ENCODE measurements at places on chromosomes 2 and 18. TPM values are rescaled to one million over a fixed set of nuclear protein-coding genes. Genes with fewer than 3 reads are reported as not detected.

TMEM178A gene
- polyA plus RNA-seq = 7.0 TPM

GALNT14 gene
- 1.6 TPM for polyA plus RNA-seq

DNA sequence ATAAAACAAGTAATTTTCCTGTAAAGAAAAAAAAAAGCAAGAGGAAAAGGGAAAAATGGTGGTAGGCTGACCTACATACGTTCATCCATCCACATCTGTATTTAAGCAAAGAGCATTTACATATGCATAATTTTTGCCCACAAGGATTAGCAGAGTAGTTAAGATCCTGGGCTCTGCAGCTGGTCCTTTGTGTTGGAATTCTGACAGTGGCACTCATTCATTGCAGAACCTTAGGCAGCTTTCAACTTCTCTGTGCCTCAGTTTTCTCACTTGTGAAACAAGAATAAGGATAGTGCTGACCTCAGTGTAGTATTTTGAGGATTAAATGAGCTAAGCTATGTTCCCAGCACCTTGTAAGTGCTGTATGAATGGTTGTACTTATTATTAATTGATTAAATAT, 211.3 kb downstream of the ARL4C start:
- no peak for DNase-seq

GRCh38 chr2:231655894-231656293, 52.4 kb upstream of the PTMA start:
- no peak for DNase-seq

GRCh38 chr18:25510096-25510495, 158.1 kb upstream of the ZNF521 start:
- no peak for DNase-seq

DNA sequence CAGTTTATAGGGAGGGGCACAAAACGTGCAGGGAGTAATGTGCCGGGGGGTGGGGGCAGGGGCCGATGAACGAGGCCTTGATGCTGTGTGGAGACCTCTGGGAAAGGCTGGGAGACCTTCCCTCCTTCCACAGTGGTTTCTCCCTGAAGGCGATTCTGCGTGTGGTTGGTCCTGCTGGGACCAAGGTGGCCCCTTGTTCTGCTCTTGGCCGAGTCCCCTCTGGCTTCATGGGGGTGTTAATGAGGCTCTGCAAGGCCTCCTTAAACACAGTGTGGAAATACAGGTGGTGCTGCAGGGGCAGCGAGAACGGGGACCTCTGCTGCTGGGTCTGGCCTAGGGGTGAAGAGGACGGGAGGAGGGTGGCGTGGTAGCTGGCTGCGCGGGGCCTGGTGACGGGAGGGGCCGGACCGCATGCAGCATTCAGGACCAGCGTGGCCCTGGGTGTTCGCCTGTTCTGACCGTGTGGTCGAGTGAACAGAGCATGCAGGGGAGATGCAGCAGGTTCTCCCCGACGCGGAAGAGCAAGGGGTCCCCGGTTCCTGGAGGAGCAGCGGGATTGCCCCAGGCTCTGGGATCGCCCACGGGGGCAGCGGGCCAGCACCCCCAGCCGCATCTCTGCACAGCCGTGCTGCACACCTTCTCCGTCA, 42.1 kb upstream of the KCNG2 start:
- no peak for DNase-seq

DNA sequence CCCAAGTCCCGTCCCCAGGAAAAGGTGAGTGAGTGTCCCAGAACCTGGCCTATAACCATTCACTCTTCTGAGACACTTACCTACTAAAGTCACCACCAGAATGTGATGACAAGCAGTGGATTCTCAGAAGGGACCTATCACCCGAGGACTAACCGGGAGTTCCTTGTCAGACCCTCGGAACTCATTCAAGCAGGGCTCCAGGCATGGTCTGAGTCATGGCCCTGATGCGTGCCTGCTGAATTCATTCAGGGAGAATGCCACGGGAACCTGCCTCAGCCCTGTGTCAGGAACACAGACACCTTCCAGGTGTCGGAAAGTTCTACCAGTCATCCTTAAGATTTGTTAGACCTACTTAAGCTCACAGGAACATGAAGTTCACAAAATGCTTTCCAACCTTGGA, 29.8 kb downstream of the ALPK2 start:
- no peak for DNase-seq

DNA sequence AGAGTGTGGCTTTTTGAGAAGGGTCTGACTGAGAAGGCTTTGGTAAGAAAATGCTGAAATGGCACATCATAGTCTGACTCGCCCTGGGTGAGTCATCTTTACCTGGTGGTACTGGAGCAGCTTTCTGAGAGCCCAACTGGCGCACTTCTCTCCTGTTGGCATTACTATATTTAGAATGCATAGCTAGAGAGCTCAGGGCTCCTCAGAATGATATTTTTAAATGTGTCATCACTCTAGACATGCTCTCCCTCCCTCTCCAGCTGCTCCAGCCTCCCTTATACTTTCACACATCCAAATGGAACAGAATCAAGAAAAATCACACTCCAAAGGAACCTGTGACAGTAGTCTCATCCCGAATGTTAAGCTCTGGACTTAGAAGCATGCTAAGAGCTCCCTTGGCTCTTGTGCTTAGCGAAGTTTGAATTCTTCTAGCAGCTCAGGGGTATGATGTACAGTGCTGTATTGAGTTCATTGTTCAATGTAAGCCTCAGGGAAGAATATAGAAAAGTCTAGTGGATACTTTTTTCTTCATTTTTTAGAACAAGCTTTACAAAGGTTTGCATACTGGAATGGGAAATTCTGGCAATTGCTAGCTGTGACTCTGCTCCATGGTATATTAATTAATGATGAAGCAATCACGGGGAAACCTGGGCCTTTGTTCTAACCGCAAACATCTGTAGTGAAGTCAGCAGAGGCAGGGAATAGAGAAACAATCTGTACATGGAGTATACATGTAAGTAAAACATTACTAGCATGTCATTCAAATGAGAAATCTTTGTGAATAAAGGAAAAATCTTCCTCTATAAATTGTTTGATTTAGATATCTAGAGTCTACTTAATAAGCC, 751.2 kb upstream of the NRXN1 start:
- DNase-seq = no peak

- peak; percentile 38 for DNase-seq
Observed at GRCh38 chr2:225002039-225002655, 40.1 kb downstream of the DOCK10 start.
